ENCODE measurements at places on chromosomes 13 and 19.

DNA sequence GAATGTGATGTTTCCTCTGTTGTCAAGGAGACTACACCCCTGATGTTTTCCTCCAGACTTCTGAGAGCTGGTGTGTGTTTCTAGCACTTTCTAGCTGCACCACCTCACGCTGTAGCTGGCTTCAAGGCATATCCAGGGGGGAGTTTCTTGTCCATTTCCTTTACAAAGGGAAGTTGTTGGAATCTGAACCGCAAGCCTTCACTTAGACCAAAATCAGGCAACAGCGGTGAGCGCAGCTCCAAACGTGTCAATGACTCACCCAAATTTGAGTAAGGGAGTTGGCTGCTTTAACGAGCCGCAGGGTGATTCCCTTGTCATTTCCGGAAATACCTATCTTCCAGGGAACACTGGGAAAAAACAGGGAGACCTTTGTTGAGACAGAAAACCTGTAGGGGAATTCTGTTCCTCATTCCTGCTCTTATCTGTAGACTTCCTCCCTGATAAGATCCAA is 2.5 kb downstream of the LDLR start:
- peak; percentile 98 for DNase-seq

- DNase-seq: no peak
These were observed 144.8 kb downstream of the PDS5B start for GRCh38 chr13:32731074-32731473.

DNA sequence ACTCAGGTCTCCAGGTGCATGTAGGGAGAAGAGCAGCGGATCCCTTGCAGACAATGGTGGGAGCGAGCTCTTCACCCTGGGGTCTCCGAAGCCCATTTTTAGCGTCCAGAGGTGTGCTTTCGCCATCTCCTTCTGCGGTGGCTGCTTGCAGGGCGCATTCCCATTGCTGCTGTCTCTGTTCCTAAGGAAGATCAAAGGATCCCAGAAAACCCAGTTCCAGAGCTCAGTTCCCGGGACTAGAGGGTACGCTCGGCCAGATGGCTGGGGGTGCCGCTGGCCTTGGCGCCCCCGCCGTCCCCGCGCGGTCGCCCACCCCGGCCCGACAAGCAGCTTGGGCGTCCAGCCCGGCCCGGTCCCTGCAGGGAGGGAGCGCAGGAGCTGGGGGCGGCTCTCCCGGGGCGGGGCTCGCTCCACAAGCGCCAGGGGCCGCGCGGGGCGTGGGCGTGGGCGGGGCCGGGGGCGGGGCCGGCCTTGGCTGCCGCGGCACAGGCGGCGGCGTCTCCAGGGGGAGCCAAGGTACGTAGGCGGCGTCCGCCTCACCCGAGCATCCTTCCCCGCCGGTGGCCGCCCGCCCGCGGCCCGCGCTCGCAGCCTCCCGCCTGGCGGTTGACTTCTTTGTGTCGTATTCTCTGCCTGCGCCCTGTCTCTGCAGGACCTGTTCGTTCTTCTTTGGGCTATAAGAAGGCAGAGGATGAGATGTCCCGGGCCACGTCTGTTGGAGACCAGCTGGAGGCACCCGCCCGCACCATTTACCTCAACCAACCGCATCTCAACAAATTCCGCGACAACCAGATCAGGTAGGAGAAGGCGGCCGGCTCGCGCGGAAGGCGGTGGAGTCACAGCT is 96.8 kb downstream of the ATP8A2 start:
- no peak for DNase-seq

- DNase-seq: no peak
These were observed 457.3 kb downstream of the FGF14 start for GRCh38 chr13:101944521-101944920.

DNA sequence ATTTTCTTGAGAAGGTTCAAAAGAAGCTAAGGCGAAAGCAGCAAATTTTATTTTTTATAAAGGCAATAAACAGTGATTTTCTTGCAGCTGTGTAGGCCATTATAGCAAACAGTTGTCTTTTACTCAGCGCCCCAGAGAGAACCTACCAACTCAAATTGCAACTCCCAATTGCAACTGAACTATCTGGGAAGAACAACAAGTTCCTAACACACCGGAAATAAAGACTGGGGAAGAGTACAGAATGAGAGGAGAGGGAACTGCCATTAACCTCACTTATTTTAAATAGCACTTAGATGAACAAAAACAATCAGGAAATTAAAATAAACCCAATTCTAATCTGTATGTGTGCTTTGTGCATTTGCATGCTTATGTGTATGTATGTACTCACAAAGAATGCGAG is 171.1 kb downstream of the KCTD12 start:
- DNase-seq: no peak

DNA sequence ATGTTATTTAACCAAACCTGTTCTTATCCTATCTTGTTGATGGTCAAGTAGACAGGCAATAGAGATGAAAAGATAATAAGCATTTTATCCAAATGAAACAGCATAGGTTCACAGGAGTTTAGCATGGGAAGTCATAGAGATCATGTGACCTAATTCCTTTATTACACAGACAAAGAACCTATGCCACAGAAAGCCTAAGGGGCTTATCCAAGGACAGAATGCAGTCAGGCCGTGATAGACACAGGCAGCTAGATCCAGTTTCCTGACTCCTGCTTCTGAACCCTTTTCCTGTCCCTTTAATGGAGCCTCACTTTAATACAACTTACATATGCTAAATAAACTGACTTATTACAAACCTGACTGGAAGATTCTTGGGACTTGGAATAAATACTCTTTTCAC is 532.1 kb downstream of the IRS2 start:
- no peak for DNase-seq

GRCh38 chr19:3098515-3099346 is 4.6 kb downstream of the GNA11 start:
- no peak for DNase-seq

GRCh38 chr13:109756778-109757177 is 29.6 kb downstream of the IRS2 start:
- DNase-seq: no peak

DNA sequence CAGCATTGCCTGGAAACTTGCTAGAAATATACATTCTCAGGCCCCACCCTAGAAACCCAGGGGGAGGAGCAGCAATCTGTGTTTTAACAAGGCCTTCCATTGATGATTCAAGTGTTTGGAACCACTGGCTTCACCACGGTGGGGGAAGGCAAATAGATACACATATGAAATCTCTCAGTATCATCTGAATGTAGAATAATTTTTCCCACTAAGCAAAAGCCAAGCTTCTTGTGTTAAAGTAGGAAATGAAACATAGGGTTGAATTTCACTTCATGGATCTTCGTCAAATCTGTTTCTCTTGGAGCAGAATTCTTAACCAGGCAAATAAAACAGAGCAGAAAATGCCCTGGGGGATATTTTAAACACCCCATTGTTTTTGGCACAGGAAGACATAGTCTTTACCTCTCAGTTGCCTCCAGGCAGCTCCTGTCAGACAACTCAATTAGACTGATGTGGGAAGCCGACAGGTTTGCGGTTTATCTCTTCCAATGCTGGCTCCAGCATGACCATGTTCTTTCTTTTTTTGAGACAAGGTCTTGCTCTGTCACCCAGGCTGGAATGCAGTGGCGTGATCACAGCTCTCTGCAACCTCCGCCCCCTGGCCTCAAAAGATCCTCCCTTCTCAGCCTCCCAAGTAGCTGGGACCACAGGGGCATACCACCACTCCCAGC is 213.0 kb downstream of the FOXO1 start:
- DNase-seq: no peak

DNA sequence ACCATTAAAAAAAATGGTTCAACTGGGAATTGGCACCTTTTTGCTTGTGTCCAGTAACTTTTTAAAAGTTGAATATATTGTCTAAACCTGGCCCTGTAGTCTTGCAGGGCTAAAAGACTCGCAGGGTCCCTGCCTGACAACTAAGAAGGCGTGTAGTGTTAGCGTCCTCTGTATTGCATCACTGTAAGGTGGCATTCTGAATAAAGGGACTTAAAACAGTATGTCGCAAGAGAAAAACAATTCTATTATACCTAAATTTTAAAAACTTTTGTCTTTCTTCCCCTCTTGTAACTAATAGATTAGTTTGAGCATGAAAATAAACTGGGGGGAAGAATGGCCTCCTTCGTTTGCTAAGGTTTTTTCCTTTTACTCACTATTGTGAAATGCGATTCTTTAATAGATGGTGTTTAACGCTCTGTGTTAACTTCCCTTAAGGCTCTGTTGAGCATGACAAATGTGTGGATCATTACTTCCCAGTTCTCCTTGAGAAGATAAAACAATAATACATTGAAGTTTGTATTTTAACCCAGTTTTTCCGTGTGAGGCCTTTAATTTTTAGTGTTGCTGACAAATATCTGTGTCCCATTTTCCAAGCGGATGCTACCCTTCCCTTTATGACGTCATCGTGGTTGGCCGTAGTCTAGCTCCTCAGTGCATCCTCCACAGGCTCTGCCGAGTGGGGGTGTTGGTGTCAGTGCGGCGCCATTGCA is 134.6 kb downstream of the KATNAL1 start:
- no peak for DNase-seq

- no peak for DNase-seq
These were observed 944.8 kb upstream of the PCDH9 start for GRCh38 chr13:68174893-68175292.

GRCh38 chr19:57106722-57107235 is 13.0 kb upstream of the USP29 start:
- DNase-seq: no peak

DNA sequence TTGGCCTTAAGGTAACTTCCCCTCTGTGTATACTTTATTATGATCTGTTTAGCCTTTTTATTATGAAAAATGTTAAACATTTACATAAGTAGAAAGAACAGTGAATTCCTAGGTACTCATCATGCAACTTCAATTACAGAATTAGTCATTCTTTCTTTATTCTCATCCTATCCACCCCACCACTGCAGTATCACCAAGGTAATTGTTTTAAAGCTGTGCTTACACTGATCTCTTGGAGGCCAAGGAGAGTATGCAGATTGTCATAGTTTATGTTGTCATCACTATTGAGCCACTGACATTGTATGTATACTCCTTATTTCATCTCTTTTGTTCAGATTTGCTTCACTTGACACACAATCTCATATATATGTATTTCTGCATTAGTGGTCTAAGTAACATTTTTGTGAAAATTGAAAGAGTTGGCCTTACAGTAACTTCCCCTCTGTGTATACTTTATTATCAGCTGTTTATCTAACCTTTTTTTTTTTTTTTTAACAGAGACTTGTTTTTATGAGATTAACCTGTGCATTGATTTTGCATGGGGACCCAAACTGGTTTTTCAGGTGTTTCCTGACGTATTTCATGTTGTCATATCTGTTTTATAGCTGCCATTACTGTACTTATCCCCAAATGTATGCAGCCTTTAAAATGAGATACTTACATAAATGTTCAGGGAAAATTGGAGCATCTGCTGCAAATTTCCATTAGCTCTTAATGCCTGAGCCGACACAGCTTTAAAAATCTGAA is 4.5 kb downstream of the ZNF507 start:
- DNase-seq: no peak

GRCh38 chr19:8320564-8321066 is 560 bp downstream of the NDUFA7 start:
- DNase-seq: no peak

GRCh38 chr19:7947939-7948338 is 4.5 kb upstream of the TIMM44 start:
- DNase-seq: no peak

- no peak for DNase-seq
These were observed 9.2 kb upstream of the ZNF627 start for GRCh38 chr19:11587975-11588631.

DNA sequence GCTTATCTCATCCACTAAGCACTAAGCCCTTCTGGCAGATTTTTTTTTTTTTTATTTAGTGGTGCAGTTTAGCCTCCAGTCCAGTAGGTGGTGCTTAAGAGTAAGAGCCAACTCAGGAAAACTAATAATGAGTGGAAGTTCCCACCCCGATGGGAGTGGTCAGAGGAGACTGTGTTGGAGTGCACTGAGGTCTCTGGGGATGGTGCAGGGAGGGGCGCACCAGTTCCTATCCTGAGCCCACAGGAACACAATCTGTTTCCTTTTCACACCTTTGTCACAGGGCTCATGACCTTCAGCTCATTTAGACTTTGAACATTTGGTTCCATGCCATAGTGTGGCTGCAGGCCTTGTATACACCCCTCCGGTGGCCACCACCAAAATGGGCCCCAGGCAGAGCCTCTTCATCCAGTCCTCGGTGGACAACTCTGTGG is 367.4 kb downstream of the SPRY2 start:
- no peak for DNase-seq

GRCh38 chr19:10927730-10928562 is 493 bp downstream of the YIPF2 start:
- DNase-seq: no peak
